IMR-90 (cell line): ENCODE measurements at places on chromosomes 4 and X.

DNA sequence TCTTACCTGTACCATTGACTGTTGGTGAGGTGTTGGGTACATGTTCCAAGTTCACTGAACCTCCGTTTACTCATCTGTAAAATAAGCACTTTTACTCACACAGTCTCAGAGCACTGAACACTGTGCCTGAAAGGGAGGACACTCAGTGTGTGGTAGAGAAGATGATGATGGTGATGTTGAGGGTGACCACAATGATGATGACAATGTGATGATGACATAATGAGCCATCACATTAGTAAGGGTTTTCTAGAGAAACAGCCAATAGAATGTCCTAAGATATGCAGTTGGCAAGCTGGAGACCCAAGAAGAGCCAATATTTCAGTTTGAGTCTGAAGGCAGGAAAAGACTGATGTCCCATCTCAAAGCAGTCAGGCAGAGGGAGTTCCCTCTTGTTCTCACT, 315.4 kb upstream of the IGFBP7 start:
- no peak for DNase-seq
- H3K27me3 ChIP-seq = no peaks in the 10 kb centered on the region

GRCh38 chr4:89242864-89243732, 64.5 kb downstream of the GPRIN3 start:
- no peak overlapping the region for H3K27ac ChIP-seq
- no peaks in the 10 kb centered on the region for H3K4me1 ChIP-seq
- H3K36me3 ChIP-seq = no peaks in the 10 kb centered on the region
- H3K27me3 ChIP-seq = peaks cover 6% of the 10 kb centered on the region; the same call in 1 of the 2 replicates
- H3K4me3 ChIP-seq = no peak overlapping the region

- no peak overlapping the region for H3K4me3 ChIP-seq
- no peaks in the 10 kb centered on the region for H3K36me3 ChIP-seq
- no peaks in the 10 kb centered on the region for H3K4me1 ChIP-seq
- H3K27me3 ChIP-seq = no peaks in the 10 kb centered on the region
Observed at GRCh38 chrX:50067435-50068284, 133.1 kb downstream of the AKAP4 start.

GRCh38 chr4:176492646-176493302, 173.0 kb downstream of the SPCS3 start:
- no peak overlapping the region for H3K4me3 ChIP-seq
- H3K4me1 ChIP-seq = no peaks in the 10 kb centered on the region
- peak; percentile 34 for DNase-seq
- no peaks in the 10 kb centered on the region for H3K36me3 ChIP-seq

- no peaks in the 10 kb centered on the region for H3K36me3 ChIP-seq
- H3K4me3 ChIP-seq = no peak overlapping the region
- peaks cover 2% of the 10 kb centered on the region; the same call in 1 of the 2 replicates for H3K4me1 ChIP-seq
- peak; percentile 16 for DNase-seq
- no peaks in the 10 kb centered on the region; the same call in 1 of the 2 replicates for H3K27me3 ChIP-seq
Observed at GRCh38 chr4:89316931-89317366, 9.3 kb upstream of the GPRIN3 start.

DNA sequence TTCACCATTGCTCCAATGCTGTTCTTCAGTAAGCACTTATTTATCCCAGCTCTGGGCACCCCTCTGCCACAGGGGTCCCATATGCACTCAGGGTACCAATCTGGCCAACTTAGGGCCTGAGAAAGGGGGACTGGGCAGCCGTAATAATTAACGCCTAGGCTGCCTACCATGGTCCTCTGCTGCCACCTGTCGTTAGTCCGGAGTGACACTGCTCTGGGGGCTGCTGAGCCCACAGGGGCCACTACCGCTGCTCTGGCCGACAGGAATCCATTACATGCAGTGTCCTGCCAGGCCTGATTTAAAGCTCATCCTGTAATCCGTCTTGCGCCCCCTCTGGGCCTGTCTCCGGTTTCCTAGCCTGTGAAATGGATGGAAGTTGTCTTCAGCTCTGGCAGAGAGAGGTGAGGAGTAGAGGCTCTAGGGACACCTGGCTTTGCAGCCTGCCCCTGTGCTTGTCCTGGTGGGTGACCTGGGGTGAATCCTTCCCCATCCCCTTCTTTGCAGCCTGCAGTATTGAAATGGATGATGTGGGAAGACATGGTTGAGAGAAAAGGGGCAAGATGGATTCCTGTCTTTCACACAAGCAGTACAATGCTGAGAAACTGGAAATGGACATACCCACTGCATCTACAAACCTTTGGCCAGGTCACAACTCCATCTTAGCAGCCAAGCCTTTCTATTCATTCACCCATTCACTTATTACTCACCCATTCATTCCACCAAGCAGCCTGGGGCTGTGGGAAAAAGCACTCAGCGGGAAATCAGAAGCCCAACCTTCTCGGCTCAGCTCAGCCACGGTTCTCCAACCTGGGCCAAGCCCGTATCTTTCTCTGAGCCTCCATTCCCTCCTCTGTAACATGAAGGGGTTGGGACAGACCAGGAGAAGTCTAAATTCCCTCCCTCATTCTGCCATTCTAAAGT, 116.3 kb upstream of the NALF2 start:
- no peak overlapping the region for H3K27ac ChIP-seq
- no peak overlapping the region for H3K4me3 ChIP-seq
- peaks cover 56% of the 10 kb centered on the region for H3K27me3 ChIP-seq
- peak; percentile 21 for DNase-seq
- no peaks in the 10 kb centered on the region for H3K4me1 ChIP-seq

DNA sequence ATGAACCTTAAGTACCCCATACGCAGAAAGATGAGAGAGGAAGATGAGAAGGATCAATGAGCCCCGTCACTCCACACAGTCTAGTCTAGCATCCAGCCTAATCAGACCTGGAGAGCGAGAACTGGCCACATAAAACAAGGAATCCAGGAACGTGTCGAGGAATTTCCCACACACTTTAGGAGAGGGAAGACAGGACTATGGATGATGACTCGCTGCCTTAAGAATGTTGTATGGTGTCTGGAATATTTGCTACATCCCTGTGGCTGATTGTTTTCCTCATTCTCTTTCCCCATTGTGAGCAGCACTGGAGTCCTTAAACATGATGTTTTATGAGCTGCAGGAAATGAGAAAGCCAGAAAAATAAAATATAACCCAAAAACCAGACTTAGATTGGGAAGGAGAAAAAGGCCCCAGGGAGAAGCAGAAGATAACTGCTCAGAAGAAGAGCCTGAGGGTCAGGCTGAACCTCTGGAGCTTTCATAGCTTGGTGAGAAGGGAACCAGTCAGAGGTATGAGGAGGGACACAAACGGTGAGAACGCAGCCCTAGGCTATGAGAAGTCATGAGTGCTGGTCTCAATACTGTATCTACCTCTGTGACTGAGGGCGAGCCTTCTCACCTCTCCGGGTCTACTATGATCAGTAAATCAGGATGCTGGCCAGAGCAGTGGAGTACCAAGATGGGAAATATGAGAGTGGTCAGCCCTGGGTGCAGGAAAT, 139.5 kb upstream of the NOCT start:
- no peaks in the 10 kb centered on the region for H3K36me3 ChIP-seq
- H3K4me3 ChIP-seq = no peak overlapping the region
- H3K27ac ChIP-seq = peak overlapping the region; percentile 40; the same call in 1 of the 2 replicates
- peaks cover 6% of the 10 kb centered on the region; the same call in 1 of the 2 replicates for H3K27me3 ChIP-seq

DNA sequence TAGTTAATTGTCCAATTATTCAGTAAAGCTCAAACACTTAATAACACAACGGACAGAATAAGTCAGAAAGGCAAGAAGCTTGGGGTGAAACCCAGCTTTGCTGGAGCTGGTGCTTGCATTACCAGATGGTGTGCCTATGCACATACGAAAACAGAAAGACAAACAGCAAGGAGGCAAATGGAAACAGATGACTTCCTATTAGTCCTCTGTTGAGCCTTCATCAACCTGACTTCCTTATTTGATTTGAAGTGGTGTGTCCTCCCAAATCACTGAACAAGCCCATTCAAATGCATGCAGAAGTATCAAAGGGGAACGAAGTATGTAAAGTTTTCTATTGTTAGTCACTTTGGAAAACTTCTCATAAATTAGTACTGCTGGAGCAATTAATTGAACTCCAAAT, 166.2 kb downstream of the ATP10D start:
- no peak overlapping the region for H3K4me3 ChIP-seq
- H3K27me3 ChIP-seq = peaks cover 10% of the 10 kb centered on the region
- H3K36me3 ChIP-seq = no peaks in the 10 kb centered on the region
- no peaks in the 10 kb centered on the region for H3K4me1 ChIP-seq
- no peak for DNase-seq

DNA sequence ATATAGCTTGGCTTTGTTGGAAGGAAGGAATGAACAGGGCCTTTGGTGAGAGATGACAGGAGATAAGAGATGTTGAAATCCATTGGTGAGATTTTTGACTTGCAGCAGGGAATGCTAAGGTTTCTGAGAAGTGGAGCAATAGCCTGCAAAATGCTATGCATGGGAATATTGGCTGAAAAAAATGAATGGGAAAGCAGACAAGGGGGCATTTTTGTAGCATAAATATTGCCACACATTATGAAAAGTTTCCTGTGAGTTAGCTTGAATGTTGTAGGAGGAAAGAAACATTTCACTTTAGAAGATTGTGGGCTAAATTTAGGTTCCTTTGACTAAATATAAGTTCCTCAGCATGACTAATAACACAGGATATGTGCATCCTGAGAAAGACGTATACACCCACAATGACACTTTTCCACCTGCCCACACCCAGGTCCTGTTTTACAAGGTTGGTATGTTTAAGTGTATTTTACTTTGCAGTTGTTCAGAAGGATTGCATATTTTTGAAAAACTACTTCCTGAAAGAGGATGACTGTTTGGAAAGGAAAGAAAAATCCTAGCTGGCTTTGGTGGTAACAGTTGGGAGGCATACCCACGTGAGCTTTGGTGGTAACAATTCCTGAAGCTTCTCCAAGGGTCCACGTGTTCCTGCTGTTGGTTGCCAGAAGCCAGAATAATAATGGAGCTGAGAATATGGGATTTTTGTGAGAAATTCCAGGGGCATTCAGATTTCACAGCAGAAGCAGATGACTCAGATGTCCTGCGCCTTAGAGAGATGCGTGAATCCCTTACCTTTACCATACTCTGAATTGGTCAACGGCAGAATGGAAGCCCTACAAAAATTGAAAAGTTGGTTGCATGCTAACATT, 28.5 kb downstream of the PHEX start:
- peak; percentile 55 for DNase-seq
- H3K36me3 ChIP-seq = no peaks in the 10 kb centered on the region
- no peak overlapping the region for H3K27ac ChIP-seq
- H3K4me1 ChIP-seq = peaks cover 4% of the 10 kb centered on the region

GRCh38 chr4:155678011-155678410, 11.4 kb downstream of the GUCY1A1 start:
- DNase-seq = no peak
- no peak overlapping the region for H3K27ac ChIP-seq
- no peaks in the 10 kb centered on the region; the same call in 1 of the 2 replicates for H3K27me3 ChIP-seq
- H3K4me3 ChIP-seq = no peak overlapping the region
- H3K36me3 ChIP-seq = no peaks in the 10 kb centered on the region

DNA sequence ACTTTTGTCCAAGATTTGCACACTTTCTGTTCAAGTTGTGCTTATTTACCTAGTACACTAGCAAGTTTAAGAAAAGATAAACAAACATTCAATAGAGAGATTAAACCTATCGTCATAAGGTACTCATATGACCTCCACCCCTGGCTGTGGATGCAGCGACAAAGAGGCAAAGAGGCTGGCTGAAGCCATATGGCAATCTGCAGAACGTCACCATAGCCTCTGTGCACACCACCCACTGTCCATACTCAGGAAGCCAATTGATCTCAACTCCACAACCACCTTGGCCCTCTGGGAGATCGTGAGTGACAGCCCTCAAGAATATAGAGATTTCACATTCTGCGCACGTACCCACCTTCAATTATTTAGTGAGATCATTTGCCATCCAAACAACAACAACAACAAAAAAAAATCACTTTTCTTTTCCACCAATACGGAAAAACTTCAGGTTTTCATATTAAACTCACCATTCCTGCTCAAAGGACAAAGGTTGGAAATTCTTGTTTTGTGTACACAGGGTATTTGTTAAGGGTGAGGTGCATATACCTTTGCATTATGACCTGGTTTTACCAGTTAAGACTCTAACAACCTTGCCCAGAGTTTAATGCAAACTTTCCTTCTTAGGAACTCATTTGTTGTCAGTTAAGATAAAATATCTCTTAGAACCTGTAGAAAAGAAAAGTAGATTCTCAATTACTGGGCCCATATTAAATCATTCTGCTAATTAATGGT, 243.0 kb upstream of the FSTL5 start:
- H3K36me3 ChIP-seq = no peaks in the 10 kb centered on the region
- H3K4me1 ChIP-seq = no peaks in the 10 kb centered on the region
- H3K4me3 ChIP-seq = no peak overlapping the region

GRCh38 chrX:26574234-26574633, 358.3 kb downstream of the MAGEB5 start:
- no peaks in the 10 kb centered on the region for H3K36me3 ChIP-seq
- no peaks in the 10 kb centered on the region for H3K27me3 ChIP-seq
- no peaks in the 10 kb centered on the region for H3K4me1 ChIP-seq
- no peak overlapping the region for H3K27ac ChIP-seq

- H3K4me3 ChIP-seq = no peak overlapping the region
- no peak for DNase-seq
- no peaks in the 10 kb centered on the region for H3K4me1 ChIP-seq
Observed at GRCh38 chr4:149955780-149956390, 122.4 kb upstream of the DCLK2 start.

DNA sequence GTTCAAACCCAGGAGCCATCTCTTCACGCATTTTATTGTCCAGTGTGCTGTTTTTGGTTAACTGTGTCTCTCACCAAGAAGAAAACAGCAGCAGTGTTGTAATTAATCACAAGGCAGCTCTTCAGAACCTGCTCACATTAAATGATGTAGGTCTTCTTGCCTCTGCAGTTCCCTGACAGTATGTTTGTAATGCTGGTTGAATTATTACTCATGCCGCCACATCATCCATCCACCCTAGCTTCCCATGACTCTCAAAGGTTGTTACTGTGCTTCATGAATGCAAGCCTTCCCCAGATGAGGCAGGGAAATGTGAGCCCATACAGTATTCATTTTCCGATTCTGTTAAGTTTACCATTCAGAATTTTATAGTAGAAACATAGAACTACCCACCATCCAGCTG, 17.4 kb downstream of the TLR10 start:
- no peak overlapping the region for H3K4me3 ChIP-seq
- no peaks in the 10 kb centered on the region for H3K4me1 ChIP-seq
- H3K27me3 ChIP-seq = peaks cover 6% of the 10 kb centered on the region; the same call in 1 of the 2 replicates
- H3K36me3 ChIP-seq = no peaks in the 10 kb centered on the region

DNA sequence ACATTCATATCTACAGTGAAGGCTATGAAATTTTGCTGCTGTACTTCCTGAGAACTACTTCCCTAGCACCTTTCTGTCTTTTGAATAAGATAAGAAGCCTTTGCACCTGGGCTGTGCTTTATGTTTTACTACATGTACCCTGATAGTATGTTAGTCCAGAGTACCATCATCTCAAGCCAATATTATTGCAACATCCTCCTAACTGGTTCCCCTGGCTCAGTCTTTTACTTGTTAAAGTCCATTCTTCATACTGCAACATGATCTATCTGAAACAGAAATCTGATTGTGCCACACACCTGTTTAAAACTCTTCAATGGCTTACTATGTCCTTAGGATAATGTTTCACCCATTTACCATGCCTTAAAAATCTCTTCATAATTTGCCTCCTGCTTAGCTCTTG, 102.3 kb downstream of the AGTR2 start:
- no peak overlapping the region for H3K4me3 ChIP-seq
- no peaks in the 10 kb centered on the region for H3K27me3 ChIP-seq
- no peaks in the 10 kb centered on the region for H3K36me3 ChIP-seq

- H3K27me3 ChIP-seq = no peaks in the 10 kb centered on the region
- H3K36me3 ChIP-seq = no peaks in the 10 kb centered on the region
- H3K4me3 ChIP-seq = no peak overlapping the region
- no peak overlapping the region for H3K27ac ChIP-seq
- DNase-seq = no peak
Observed at GRCh38 chrX:9462456-9462855, 2.4 kb upstream of the TBL1X start.

GRCh38 chr4:176601124-176601523, 191.6 kb downstream of the VEGFC start:
- H3K4me3 ChIP-seq = no peak overlapping the region
- DNase-seq = no peak
- no peaks in the 10 kb centered on the region; the same call in 1 of the 2 replicates for H3K27me3 ChIP-seq
- H3K27ac ChIP-seq = no peak overlapping the region
